ENCODE measurements at places on chromosomes 4 and X.

GRCh38 chr4:95524184-95524583 lies 24.6 kb downstream of the UNC5C start:
- no peak for DNase-seq

GRCh38 chrX:47862680-47863079 lies 26.0 kb downstream of the ZNF81 start:
- DNase-seq = peak; percentile 13

GRCh38 chr4:95556207-95556859 lies 7.6 kb upstream of the UNC5C start:
- DNase-seq = peak; percentile 53

GRCh38 chr4:95293014-95293413 lies 255.8 kb downstream of the UNC5C start:
- no peak for DNase-seq

- DNase-seq = no peak
Measured at GRCh38 chr4:47340914-47341313, 122.6 kb downstream of the COMMD8 start.

DNA sequence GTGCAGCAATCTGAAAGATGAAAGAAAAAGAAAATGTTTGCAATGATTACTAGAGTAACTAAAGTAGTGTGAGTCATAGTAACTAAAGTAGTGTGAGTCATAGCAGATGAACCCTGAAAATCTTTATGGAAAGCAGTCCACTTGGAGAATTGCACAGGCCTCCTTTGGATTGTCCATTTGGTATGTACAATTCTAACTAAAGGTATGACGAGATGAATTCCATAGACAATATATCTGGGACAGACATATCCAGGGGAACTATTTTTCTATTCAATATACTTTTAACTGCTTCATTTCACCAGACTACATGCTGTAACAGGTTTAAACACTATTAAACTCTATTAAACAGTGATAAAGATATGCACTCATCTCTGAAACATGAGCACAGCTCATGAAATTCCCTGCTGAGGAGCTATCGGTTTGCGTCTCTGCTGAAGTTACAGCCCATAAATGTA lies 798.7 kb downstream of the PCDH7 start:
- peak; percentile 48 for DNase-seq

GRCh38 chrX:57417827-57418226 lies 131.3 kb downstream of the FAAH2 start:
- no peak for DNase-seq

DNA sequence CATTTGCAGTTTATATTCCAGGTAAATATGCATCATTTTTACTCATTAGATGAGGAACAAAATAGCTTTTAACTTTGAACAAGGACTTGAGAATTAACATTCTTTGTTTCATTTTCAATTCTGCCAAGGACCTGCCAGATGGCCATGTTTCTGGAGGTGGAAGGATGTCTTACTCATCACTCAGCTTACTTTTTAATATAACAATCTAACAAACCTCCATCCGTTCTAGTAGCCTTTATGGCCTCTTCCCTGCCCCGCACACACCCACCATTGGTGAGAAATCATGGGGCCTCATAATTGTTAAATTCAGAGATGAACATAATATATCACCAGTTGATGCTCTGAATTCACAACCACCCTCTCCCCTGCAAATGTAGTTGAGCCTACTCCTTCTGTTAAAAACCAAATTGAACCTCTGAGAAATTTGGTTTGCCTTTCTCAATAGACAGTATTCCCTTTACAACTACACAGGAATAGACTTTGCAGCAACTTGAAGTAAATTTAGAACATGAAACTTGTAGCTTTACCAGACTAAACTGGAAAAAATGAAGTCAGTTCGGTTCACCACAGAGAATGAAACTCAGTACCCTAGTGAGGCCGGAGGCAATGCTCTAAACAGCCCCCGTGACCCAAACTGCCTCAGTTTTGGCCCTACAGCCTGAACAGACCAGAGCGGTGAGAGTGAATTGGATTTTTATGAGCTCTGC lies 50.1 kb upstream of the ACSL4 start:
- no peak for DNase-seq

DNA sequence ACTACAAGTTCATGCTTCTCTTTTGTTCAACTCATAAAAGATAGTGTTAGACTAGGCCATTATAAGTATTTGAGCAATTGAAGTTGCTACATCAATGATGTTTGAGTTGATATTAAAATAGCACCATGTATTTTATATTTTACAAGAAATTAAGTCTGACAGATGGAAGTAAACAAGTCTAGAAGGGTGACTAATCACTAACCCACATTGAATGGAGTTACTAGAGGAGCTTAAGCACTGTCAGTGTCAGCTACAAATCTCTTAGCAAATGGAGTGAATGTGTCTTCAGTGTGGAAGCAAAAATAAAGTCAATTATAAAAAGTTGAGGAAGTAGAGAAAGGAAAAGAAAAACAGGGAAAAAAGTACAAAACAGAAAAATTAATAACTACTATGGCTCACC lies 592.5 kb downstream of the PCDH18 start:
- peak; percentile 22 for DNase-seq

DNA sequence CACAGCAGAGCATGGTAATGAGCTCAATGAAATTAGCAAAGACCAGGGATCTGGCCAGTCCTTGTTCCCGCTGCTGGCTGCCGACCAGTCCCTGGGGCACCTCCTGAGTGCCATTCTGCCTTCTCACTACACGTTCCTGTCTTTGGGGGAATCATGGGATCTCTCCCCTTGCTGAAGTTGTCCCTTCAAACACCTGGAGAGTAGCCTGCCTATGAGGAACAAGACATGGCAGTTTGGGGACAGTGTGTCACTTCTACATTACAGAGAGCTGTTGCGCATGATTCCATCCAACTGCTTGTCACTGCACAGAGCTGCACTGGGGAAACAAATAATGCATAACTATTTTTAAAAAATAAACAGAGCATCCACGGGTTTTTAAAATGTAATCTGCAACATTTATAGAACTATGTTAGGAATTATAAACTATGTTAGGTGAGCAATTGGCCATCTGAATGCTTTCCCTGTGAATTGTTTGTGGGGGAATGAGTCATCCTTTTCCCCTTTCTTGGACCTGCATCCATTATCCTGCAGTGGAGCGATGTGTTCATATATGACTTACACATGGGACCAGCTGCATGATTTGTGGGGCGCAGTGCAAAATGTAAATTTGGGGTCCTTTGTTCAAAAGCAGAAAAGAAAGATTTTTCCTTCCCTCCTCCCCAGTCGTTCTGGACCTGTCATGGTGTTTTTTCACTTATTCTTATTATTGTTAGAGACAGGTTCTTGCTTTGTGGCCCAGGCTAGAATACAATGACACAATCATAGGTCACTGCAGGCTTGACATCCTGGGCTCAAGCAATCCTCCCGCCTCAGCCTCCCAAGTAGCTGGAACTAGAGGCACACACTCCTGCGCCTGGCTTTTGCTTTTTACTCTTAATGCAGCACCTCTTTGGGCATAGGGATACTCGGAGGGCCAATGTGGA lies 115.0 kb upstream of the TBL1X start:
- peak; percentile 42 for DNase-seq

- no peak for DNase-seq
Measured at GRCh38 chr4:8724436-8725070, 132.0 kb downstream of the CPZ start.

DNA sequence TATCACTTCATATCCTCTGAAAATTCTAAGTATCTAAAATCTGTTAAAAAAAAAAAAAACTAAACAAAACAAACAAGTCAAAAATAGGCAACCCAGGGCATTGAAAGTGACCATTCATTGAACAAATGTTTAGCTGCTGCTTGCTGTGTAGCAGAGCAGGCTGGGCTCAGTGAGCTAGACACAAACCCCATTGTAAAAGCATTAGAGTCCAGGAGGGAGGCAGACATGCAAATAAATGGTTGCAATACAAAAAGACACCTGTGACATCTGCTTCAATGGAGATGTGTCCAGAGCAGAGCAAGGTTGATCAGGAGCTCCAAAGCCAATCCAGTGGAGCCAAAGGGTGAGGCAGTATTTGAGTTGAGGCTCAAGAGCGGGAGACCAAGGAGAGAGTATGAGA lies 267.3 kb upstream of the GATB start:
- DNase-seq = no peak

GRCh38 chr4:187436251-187436650 lies 559.3 kb upstream of the ZFP42 start:
- DNase-seq = no peak

DNA sequence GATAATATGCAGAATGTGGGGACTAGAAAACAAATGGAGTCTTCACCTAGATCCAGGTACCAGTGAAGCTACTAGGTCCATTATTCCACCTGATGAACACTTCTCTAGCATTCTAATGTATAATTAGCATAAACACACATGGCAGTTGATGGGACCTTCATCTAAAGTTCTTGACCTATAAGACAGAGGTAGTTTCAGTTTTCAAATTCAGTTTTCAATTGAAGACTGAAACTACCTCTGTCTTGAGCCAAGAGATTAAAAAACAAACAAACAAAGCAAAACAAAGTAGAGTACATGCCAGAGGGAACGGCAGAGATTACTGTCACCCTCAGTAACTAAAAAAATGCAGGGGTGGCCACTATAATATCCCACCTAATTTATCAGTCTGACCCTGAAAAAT lies 199.9 kb upstream of the NEIL3 start:
- no peak for DNase-seq

- peak; percentile 51 for DNase-seq
Measured at GRCh38 chr4:73832651-73833237, 3.7 kb upstream of the CXCL6 start.

- DNase-seq = no peak
Measured at GRCh38 chrX:150759568-150760416, 66.6 kb downstream of the MTMR1 start.

DNA sequence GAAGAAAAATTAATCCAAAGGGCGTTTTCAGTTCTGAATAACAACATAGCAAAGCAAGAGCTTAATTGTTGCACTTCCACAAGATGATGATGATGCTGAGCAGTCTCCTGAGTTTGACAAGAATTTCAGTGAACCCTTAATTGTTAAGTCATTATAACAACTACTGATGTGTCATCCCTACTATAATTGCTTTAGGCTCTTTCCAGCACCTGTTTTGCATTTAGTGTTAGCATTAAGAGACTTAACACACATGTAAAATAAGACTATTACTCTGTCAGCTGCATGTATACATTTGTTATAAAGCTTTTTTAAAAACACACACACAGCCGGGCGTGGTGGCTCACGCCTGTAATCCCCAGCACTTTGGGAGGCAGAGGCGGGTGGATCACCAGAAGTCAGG lies 37.9 kb upstream of the GALNT7 start:
- DNase-seq = no peak

GRCh38 chrX:106935175-106935574 lies 15.0 kb downstream of the CLDN2 start:
- DNase-seq = peak; percentile 94

DNA sequence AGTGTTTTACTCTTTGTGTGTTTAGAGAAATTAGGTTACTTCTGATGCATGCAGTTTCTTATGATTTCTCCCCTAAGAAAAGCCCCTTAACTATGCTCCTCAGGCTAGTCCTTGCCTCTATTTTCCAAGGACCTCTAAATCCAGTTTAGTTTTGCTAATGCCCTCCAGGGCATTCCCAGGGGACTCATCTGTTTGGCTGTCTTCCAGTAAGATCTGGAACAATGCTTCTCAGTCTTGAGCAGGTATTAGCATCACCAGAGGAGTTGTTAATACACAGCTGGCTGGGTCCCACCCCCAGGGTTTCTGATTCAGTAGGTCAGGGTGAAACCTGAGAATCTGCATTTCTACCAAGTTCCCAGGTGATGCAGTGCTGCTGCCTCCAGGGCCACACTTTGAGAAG lies 56.9 kb downstream of the OTC start:
- peak; percentile 2 for DNase-seq

DNA sequence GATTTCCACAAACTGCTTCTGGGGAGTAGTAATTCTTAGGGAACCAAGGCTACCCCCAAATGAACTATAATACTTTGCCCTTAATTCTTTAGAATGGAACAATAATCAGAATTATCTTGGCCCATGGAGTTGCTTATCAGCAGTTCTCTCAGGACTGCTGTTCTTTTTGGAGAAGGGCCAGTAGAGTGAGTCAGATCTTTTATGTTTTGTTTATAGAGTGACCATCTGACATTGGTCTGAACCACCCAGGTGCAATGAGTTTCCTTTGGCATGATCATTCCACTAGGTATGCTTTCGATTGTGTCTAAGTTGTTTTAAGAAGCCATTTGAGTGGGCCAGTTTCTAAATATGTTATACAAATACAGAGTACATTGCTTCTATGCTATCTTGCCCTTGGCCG lies 31.8 kb downstream of the PRRG1 start:
- DNase-seq = peak; percentile 81

GRCh38 chr4:150259861-150260567 lies 181.8 kb downstream of the DCLK2 start:
- DNase-seq = no peak

DNA sequence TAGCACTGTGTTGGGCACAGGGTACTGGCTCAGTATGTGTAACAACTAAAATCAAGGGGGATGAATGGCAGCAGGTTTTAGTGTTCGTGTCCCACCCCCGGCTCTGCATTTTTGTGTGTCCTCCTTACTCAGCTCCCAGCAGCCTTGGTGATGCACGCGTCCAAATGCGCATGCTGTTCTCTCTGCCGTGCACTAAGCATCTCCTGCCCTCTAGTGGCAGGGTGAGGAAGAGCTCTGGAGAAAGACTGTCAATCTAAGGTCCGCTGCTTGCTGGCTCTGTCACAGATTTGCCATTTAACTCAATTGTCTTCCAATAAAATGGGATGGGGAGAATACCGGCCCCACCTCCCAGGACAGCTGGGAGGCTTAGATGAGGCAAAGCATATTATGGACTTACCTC lies 61.4 kb downstream of the WFS1 start:
- DNase-seq = peak; percentile 17

- peak; percentile 43 for DNase-seq
Measured at GRCh38 chr4:1356181-1356998, 9.4 kb downstream of the UVSSA start.

DNA sequence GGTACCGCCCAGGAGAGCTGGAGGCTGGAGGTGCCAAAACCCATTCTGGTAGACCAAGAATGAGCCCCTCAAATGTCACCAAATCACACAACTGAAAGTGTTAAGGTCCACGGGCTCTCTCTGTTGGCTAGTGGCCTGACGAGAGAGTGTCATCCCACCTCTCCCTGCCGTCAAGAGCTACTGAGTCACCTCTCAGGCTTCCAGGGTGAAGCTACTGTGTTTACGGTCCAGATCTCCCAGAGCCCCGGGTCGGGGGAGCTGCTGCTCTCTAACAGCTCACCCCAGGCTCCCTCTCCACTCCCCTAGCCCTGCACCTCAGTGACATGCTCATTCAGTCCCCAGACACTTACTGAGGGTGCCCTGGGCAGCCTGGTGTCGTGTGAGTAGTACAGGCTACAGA lies 59.2 kb downstream of the ADGRG2 start:
- peak; percentile 3 for DNase-seq

GRCh38 chr4:120870279-120870673 lies 52.2 kb downstream of the PRDM5 start:
- DNase-seq = no peak

GRCh38 chr4:16055471-16055870 lies 28.4 kb downstream of the PROM1 start:
- DNase-seq = no peak
